ENCODE measurements at places on chromosomes 5 and 9.

GRCh38 chr5:133461796-133462516, 150.4 kb downstream of the FSTL4 start:
- no peak for DNase-seq

DNA sequence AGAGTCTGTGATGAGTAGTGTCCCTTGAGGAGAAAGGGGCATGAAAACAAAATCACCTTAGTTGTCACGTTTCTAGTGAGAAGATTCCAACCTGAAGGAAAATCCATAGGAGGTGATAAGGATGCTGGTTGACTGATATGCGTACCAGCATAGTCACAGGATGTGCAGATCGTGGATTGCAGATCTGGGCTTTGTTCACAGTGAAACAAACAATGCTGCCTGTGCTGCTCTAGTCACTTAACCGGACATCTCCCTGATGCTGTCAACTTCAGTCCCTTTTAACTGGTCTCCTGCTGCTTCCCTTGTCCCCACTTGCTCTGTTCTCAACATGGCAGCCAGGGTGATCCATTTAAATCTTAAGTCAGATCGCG, 89.7 kb downstream of the IQGAP2 start:
- no peak for DNase-seq

GRCh38 chr9:10704720-10705119, 91.9 kb upstream of the PTPRD start:
- DNase-seq, result no peak

GRCh38 chr5:124034963-124035362, 523.0 kb downstream of the CSNK1G3 start:
- DNase-seq, result no peak

DNA sequence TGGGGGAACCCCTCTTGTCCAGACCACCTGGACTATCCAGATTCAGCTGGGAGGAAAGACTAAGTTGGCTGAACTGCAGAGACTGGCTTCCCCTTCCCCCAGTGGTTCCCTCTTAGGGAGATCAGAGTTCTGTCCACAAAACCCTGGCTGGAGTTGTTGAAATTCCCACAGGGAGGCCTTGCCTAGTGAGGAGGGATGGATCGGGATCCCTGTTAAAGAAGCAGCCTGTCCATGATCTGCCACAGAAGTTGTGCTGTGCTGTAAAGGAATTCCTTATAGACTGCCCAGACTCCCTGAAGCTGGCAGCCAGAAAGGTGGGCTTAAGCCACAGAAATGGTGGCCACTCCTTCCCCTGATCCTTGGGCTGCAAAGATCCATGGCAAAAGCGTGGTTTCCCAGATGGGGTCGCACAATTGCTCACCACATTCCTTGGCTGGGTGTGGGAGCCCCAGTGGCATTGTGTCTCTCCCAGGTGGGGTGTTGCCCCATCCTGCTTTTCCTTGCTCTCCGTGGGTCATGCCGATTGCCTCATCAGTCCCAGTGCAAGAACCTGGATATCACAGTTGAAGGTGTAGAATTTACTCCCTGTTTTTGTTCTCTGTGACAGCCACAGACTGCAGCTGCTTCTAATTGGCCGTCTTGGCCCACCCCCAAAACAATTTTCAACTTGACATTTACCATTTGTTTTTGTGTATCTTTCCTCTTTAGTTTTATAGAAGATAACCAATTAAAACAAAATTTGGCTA, 342.4 kb downstream of the FGF10 start:
- DNase-seq, result no peak

DNA sequence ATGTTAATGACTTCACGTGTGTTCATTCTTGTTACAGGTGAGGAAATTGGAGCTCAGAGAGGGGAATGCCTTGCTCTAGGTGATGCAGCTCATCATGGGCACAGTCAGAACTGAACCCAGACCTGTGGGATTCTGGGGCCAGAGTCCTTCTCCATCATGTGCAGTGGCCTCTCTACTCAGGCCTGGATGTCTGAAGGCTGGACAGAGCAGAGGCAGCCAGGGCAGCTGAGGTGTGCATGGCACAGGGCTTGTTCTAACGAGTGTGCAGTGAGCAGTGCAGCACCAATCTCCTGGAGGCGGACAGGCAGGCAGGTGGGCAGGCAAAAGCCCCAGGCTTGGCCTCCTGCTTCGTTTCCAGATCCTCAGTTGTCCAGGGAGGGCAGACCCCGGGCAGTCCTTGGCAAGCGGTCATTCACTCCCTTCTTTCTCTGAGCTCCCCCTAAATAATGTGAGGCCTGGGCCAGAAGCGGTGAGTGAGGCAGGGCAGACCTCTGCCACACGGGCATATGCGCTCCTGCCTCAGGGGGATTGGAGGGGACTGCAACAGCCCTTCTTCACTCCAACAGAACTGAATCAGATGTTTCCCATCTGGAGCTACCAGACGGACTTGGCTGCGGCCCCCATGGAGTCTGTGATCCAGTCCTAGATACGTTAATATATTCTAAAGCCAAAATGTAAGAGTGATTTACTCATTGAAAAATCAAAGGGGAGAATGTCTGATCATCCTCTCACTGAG, 68.7 kb upstream of the FSTL4 start:
- DNase-seq, result no peak

GRCh38 chr9:117224695-117225094, 190.2 kb downstream of the ASTN2 start:
- DNase-seq, result no peak

Data from right hindlimb (tissue), 1 donor.